ENCODE measurements at places on chromosomes 6 and 20.
A peak's percentile ranks its signal among the peaks of the same experiment; 100 is the strongest.

GRCh38 chr6:113976806-113977205, 5.9 kb upstream of the HDAC2 start:
- DNase-seq: no peak

- DNase-seq: no peak
Observed at GRCh38 chr6:81031416-81031815, 721.1 kb downstream of the TENT5A start.

DNA sequence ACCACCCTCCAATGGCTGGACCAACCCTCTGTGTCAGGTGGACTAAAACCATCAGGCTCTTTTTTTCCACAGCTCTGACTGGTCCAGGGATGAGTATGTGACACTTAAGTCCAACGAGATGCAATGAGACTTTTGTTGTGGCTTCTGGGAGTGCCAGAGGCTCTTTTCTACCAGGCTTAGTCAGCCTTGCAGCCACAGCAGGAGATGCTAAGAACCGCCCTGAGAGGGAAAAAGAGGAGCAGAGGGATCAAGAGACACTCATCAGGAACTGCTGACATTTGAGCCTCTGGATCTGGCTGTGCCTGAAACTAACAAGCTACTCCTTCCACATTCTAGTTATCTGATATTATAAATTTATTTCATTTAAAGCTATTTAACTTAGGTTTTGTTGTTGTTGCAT, 270.9 kb upstream of the SULF2 start:
- no peak for DNase-seq

- DNase-seq: no peak
Observed at GRCh38 chr6:13384506-13384905, 56.2 kb upstream of the TBC1D7 start.

GRCh38 chr20:30485331-30486102, 771.9 kb upstream of the DEFB115 start:
- no peak for DNase-seq

DNA sequence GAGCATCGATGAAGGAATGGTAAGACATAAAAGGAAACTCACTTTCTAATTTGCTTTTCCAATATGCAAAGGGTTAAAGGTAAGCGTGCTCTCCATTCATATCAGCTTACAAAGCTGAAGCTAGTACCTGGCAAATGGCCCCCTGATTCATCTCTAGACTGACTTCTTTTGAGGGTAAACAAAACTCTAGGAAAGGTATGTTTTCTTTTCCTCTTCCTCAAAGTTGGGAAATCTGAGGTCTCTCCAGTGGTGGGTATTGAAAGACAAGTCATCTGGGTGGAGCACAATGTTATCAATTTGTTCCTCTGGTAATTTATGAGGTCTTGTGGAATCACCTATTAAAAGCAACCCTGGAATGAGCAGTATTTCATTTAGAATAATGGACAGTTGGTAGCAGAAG, 7.9 kb upstream of the FBXO30 start:
- DNase-seq: no peak

DNA sequence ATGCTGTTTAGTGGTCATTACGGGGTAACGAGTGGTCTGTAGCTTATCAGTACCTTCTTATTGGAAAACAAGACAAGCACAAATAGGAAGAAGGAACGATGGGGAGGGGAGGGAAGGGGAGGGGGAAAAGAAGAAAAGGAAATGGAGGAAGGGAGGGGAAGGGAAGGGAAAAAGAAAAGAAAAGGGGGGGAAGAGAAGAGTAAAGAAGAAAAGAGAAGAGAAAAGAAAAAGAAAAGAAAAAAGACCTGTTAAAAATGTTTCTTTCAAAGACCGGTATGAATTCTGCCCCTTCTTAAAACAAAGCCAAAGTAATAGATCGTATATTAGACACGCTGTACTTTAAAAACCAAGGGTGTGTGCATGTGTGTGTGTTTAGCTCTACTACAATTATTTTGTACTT, 2.4 kb upstream of the TENT5A start:
- no peak for DNase-seq

- DNase-seq: no peak
Observed at GRCh38 chr20:2132461-2132901, 30.9 kb downstream of the STK35 start.

DNA sequence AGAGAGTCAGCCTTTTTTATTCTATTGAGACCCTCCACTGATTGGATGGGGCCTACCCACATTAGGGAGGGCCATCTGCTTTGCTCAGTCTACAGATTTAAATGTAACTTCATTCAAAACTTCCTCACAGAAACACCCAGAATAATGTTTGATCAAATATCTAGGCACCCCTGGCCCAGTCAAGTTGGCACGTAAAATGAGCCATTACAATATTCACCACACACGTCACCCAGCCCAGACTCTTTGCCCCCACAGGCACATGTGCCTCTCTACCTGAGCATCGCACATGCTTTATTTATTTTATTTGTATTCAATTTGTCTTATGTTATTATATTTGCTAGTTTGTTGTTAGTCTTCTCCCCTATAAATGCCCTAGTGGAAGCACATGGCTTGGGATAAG, 70.9 kb upstream of the EYA2 start:
- DNase-seq: no peak

GRCh38 chr6:30763618-30764489, 19.5 kb upstream of the IER3 start:
- peak; percentile 48 for DNase-seq

All from OCI-M1 (cell line).